ENCODE measurements at places on chromosomes 16 and 17.

DNA sequence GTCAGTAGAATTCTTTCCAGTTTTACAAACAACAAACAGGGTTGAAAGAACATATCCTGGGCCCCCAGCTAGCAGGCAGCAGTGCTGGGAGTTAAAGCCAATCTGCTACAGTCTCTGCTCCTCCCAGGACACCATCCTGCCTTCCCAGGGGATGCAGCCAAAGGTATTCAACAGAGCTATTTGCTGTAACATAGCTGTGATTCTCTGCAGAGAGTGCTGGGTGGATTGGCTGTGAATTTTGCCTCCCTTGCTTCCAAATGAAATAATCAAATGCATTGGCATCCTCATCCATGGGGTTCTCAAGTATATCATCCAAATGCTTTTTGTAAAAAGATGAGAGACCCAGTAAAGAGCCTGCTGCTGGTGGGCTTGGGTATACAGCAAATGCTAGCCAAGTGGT is 124.3 kb downstream of the NPIPB5 start:
- DNase-seq = no peak

- DNase-seq = peak; percentile 81
Measured at GRCh38 chr16:88569985-88570690, at the start of gene ZC3H18. Gene ZC3H18 (plus strand): TSS chr16:88570403. CDS start chr16:88577124, 6,721 bp downstream.

- DNase-seq = no peak
Measured at GRCh38 chr17:18185391-18185790, 1.8 kb downstream of the ALKBH5 start.

DNA sequence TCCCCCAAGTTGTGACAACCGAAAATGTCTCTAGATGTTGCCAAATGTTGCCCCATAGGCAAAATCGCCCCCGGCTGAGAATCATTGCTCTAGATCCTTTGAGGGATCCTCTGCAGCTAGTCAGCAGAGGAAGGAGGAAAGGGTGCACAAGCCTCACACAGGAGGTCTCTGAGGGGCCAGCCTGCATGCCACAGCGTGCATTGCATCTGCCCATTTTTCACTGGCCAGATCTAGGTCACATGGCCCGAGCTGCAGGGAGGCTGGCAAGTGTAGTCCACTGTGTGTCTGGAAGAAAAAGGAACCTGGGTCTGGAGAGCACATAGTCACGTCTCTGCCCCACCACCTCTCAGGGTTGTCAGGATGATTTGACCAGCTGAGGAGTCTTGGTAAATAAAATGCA is 138.2 kb downstream of the CCT6B start:
- DNase-seq = no peak

- no peak for DNase-seq
Measured at GRCh38 chr16:11403534-11403795, 58.2 kb downstream of the RMI2 start.

GRCh38 chr17:45310380-45311324 is 6.2 kb downstream of the MAP3K14 start:
- DNase-seq = peak; percentile 11

DNA sequence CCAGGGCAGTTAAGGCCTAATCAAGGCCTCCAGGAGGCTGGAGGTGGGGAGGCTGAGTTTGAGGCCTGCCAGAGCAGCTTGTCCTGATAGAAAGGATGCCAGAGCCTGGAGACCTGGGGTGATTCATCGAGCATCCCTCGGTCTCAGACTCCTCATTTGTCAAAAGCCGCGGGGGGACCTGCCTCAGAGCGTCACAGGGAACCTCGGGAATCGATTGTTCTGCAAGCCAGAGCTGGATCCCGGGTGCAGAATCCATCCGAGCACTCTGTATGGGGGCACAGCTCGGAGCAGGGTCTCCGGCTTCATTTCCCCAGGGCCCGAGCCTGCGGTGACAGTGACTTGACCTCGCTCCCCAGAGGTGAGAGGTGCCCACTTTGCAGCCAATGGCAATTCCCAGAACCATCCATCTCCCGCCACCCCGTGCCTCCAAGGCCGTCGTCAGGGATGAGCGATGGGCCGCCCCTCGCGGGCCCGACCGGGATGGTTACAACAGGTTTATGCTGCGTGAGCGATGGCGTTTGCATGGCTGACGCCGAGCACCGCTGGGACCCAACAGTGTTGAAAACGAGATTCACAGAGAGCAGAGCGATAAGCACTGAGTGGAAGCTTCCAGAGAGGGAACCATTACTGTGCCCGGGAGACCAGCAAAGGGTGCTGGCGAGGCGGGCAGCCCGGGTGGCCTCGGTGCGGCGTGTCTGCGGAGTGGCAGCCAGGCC is 117.1 kb upstream of the GSE1 start:
- no peak for DNase-seq

GRCh38 chr16:67419931-67420330 is 3.7 kb upstream of the ZDHHC1 start:
- no peak for DNase-seq

DNA sequence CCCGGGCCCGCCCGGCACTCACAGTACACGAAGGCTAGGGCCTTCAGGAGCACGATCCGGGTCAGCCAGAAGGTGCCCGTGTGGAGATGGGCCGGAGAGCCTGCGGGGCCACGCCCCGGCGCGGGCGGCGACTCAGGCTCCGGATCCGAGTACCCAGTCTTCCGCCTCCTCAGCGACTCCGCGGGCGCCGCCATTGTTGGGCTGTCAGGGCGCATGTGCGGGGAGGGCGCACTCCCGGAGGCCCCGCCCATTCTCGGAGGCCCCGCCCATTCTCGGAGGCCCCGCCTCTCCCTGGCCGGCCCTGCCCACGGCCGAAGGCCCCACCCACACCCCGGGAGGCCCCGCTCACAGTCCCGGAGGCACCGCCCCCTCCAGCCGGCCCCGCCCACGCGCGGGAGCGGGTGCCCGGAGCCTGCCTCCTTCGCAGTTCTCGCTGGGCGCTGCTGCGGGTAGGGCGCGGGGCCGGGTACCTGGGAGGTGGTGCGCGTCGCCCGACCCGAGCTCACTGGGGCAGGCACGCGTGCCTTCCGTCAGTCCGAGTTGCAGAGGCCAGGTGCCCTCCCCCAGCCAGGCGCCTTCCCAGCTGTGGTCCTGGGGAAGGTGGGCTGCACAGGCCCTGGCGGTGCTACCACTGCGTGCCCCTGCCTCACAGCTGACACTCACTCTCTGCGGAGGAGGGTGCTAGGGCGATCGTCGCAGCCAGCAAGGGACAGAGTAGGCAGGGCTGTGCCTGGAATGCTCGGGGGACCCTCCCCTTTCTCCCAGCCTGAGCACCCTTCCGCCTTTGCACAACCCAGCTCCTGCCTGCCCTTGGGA is at the start of gene LMF1:
Gene LMF1, minus strand, starts transcription at position 219 of the 816 bp plus-strand sequence. Its CDS starts 4 bp downstream, at position 215.
- DNase-seq = peak; percentile 64

DNA sequence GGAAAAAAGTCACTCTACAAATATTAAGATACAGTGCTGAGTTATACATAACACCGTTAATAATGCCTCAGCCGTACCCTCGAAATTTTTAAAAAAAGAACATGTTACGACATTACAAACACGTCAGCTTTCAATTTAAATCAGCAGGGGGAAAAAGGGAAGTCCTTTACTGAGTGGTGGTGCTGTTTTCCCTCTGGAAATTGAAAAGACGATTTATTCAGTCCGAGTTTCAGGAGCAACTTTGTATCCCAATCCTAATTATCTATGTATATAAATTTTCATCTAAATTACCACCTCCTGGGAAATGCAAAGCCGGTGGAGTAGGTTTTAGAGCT is 1.3 kb downstream of the NETO2 start:
- DNase-seq = peak; percentile 51

DNA sequence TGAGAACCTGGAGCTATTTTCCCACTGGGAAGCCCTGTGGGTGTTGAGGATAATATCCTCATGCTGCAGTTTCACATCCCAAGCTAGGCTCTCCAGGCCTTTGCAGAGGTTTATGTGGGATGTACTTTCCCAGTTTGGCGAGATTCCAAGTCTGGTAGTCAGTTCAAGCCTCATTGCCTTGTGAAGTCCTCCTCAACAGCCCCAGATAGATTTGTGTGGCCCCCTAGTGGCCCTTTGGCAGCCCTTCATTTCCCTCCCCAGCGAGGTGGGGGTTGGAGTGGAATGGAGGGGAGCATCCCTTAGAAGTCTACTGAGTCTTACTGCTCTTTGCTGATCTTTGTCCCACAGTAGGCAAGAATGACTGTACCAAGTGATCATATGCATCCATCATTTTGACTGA is 137.9 kb downstream of the CDH11 start:
- peak; percentile 25 for DNase-seq

DNA sequence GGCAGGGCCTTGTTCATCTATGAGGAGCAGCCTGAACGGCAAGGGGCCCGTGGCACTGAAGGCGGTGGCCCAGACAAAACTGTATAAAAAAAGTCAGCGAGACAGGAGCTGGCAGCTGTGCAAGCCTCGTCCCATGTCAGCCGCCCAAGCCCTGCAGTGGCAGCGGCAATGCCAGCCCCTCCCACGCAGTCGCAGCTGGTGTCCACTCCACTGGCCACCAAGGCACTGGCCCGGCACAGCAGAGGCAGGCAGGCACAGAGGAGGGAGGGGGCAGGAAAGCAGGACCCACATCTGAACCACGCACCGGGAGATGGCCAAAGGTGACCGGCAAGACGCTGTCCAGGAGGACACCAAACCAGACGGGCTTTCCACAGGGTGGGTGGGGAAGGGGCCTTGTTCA is 15.9 kb upstream of the C16orf95 start:
- DNase-seq = no peak

- no peak for DNase-seq
Measured at GRCh38 chr16:30491229-30491628, 18.7 kb downstream of the ITGAL start.

DNA sequence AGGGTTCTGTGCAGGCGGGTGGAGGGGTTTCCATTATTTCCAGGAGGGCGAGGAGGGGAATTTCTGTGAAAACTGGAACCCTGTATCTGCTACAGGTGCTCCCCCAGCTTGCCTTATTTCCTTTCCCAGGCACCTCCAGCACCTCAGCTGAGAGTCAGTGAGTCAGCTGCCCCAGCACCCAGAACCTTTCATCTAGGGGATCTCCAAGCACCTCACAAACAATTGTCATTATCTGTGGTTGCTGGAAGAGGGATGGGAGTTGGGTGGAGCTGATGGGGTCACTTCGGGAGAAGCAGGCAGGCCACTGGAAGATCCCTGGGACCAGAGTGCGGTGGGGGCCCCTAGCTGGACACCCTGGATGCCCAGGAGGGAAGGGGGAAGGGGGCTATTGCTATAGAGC is 10.0 kb upstream of the CLUH start:
- no peak for DNase-seq

DNA sequence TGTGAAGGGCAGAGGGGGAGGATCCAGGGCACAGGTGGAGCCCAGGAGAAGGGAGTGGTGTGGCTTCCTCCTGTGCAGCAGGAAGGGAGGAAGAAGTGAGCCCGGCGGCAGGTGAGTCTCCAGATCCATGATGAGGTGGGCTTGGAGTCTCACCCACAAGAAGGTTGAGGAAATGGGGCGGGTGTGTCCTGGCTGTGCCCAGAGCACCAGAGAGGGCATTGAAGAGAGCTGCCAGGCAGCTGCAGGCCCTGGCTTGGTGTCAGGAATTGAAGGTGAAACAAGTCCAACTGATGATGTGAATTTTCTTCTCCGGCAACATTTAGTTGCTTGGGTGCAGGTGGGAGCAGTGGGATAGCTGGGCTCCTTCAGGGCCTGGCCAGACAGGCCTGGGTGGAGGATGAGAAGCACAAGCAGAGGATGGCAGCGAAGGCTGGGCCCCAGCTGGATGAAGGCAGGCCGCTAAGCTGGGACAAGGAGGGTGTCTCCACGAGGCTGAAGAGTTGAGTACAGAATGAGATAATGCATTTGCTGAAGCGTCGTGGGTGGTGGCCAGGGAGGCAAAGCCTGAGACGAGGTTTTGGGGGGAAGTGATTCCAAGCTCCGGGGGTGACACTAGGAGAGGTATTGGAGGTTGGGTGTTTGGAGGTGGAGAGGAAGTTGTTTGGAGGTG is 18.3 kb downstream of the NT5M start:
- DNase-seq = no peak

GRCh38 chr16:85355515-85355837 is 243.2 kb upstream of the CIBAR2 start:
- DNase-seq = no peak

GRCh38 chr17:31248986-31249834 is 47.8 kb downstream of the OMG start:
- DNase-seq = no peak

DNA sequence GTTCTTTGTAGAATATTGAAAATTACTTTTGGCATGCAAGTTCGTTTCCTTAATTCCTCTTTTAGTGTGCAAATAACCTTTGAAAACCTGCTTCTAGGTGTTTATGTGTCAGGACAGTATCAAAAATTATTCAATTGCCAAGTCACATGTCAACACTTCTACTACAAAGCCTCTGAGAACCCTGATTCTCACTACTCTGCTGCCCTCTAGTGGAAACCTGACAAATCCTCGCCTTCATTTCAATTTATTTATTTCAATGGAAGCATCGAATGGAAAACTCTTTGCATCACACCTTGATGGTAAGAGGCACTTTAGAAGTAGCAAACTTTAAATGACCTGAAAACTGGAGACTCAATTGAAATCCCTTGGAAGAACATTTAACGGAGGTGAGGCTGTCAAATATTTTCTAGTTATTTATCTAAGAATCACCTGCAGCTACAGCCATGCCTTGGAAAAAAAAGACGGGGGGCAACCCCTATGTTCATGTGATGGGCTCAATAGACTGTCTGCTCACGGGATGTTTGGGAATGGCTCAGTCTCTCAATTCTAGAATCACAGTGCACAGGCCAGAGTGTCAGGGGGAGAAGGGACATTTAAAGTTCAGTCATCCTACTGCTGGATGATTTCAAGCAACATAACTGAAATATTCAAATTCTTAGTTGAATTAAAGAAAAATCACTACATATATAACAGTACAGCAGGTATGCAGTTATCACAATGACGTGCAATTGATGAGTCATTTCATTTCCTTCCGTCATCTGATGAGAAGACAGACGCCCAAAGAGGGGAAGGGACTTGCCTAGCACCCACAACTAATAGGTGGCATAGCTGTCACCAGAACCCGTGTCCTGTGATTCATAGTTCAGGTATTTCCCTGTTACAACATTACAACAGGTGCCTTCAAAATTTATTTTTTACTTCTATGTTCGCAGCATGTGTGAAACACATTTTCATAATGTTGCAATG is 563.9 kb downstream of the TOX3 start:
- DNase-seq = peak; percentile 89

- DNase-seq = no peak
Measured at GRCh38 chr17:79801156-79802038, 4.5 kb upstream of the CBX8 start.

DNA sequence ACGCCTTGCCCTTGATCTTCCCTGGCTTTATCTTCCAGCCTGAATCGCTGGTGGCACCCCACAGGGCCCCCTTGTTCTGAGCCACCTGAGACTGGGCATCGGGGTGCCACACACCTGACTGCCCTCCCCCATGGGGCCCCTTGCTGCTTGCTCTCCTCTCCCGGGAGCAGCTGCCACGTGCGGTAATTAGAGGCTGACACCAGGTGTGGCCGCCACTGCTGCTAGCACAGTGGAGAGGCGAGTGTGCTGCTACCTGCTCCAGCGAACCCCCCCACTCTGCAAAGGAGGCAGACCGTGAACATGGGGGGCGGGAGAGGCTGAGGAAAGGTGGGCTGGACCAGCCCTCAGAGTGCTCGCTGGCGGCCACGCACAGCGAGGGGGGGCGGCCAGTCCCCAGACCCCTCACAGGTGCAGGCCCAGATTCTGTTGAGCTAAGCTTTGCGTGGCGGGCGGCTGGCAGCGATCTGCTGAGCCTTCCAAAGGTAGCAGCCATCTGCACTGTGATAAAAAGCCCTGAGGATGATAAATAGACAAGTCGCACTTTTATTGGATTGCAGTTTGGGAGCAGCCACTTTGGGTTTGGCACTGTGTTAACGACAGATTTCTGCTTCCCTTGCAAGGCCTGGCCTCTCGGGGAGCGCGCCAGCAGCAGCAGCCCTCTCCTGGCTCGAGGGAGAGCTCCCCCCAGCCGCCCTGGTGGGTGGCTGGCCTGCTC is 167.9 kb upstream of the GSE1 start:
- peak; percentile 91 for DNase-seq

GRCh38 chr17:82232876-82233785 is 4.3 kb downstream of the SLC16A3 start:
- DNase-seq = no peak
